Left kidney (tissue), 8 donors: ENCODE measurements at places on chromosomes 1 and 21. TPM values are rescaled to one million over a fixed set of nuclear protein-coding genes. Genes with fewer than 3 reads are reported as not detected.
A peak's percentile ranks its signal among the peaks of the same experiment; 100 is the strongest.

GRCh38 chr1:177103005-177103852, 61.3 kb downstream of the ASTN1 start:
- no peak for DNase-seq

GRCh38 chr1:213070406-213070805, 19.4 kb downstream of the RPS6KC1 start:
- peak; percentile 30 for DNase-seq

DNA sequence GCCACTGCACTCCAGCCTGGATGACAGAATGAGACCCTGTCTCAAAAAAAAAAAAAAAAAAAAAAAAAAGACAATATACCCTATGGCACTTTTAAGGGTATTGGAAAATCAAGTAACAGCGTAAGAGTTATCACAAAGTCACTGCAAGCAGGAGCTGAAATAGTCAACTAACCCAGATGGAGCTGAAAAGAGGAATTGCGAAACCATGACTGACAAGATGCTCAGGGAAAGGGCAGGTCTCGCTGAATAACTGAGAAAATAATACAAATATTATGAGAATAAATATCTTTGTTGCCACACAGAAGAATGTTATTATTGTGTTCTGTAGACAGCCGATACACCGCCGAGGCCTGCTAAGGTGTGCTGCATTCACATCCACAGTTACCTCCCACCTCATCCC, 17.8 kb downstream of the HLCS start:
- no peak for DNase-seq

GRCh38 chr1:224801844-224802490, 127.5 kb upstream of the DNAH14 start:
- DNase-seq, result no peak

DNA sequence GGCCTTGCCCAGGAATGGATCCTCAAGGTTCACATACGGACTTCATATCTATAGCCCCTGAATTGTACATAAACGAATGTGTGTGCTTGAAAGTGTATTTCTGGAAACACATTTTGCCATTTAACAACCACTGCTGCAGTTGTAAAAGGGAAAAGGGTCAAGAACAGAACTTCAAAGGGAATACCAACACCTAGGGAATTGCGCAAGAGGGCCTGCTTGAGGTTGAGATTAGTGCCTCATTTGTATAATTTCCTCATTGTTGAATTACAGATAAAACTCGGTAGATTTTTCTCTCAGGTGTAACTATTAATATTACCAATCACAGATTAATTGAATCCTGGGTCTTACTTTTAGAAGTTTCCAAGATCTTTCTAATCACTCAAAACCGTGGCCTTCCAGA, 6.1 kb downstream of the NCF2 start:
- DNase-seq, result no peak

- no peak for DNase-seq
These were observed 1.5 kb upstream of the LAX1 start for GRCh38 chr1:203763505-203763904.

- DNase-seq, result peak; percentile 86
These were observed at the start of gene TOR1AIP2 for GRCh38 chr1:179877586-179878265. TSS of gene TOR1AIP2 (minus strand) at chr1:179877803. CDS start at chr1:179852665, 25,138 bp downstream.

GRCh38 chr1:68954841-68955240, 458.0 kb upstream of the DEPDC1 start:
- DNase-seq, result no peak

DNA sequence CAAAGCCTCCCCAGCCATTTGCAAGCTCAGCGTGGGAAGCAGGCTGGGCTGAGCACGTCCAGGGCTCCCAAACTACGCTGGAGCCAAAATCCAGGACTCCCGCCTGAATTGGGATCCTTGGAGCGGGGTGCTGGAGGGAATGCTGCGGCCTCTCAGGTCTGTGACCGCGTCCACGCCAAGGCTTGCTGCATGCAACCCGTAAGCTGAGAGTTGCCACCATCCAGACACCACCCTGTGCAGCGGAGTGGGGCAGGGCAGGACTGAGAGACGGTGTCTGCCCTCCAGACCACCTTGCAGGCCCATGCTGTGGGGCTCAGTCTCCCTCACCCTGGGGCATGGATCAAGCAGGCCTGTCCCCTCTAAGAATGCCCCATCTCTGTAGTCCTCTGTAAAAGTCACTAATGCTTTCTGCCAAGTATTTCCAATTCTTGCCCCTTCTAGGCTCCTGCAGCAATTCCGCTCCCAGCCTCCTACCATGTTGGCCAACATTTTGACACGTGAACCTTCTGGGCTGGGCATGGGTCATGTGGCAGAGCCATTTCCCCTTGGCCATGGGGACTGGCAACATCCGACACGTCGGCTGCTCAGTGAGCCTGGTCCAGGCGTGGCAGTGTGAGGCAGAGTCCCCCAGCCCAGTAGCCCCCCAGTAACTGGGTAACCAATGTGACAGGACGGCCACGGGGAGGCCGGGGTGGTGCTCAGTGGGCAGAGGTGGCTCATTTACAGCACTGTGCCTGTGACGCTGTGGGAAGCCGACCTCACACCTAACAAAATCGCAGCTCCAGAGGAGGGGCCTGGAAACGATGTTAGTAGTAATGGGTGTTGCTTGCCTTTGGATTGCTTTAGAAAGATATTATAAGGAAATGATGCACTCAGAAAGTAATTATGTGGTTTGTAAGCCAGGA, 57.9 kb upstream of the PDE9A start:
- no peak for DNase-seq

DNA sequence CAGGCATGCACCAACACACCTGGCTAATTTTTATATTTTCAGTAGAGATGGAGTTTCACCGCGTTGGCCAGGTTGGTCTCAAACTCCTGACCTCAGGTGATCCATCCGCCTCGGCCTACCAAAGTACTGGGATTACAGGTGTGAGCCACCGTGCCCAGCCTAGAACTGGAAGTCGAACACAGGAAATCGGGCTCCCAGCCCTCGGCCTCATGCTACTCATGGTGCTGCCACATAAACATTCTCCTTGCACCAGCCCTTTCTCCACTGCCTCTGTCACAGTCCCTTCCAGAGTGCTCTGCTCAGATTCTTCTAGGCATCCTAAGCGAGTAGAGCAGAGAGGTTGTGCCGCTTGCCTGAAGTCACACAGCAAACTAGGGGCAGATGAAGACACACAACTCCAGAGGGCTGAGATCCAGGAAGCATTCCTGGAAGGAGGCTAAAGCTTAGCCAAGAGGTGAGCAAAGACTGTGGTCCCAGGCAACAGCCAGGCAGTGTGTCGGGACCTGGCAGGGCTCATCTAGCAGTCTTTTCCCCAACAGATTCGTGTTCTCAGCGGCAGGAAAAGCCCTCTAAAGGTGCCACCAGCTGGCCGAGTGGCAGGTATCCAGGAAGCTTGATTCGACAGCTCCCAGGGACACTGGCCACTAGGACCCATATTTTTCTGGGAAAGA, 29.6 kb upstream of the NPPB start:
- DNase-seq, result no peak

GRCh38 chr1:38527373-38527966, 332.1 kb downstream of the RRAGC start:
- no peak for DNase-seq

DNA sequence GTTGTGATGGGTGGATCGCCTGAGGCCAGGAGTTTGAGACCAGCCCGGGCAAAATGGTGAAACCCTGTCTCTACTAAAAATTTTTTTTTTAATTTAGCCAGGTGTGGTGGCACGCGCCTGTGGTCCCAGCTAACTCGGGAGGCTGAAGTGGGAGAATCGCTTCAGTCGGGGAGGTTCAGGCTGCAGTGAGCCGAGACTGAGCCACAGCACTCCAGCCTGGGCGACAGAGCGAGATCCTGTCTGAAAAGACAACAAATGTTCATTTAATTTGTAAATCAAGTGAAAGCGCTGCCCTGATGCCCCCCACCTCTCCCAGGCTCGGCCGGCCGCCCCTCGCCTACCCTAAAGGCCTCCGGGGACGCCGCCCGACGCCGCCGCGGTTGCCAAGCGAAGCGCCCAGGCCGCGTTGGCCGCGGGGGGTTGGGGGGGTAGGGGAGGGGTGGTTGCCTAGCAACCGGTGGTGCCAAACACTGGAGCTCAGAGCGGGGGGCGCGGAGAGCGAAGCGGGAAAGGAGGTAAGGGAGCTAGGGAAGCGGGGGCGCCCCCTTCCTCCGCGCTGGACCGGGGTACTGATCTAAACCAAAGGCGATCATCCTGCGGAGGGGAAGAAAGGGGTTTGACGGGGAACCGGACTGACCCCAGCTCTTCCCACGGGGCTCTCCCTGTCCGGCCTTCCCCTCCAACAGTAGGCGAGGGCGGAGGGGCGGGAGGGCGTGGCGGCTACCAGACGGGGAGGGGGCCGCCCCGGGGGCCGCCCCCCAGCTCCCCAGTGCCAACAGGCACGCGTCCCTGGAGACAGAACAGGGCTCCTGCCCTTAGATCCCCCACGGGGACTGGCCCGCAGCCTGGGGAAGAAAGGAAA, at the start of gene TEKT2:
Gene TEKT2 (plus strand): TSS at position 460 of the 862 bp plus-strand sequence. CDS start 828 bp downstream, outside the sequence.
- DNase-seq, result peak; percentile 86

DNA sequence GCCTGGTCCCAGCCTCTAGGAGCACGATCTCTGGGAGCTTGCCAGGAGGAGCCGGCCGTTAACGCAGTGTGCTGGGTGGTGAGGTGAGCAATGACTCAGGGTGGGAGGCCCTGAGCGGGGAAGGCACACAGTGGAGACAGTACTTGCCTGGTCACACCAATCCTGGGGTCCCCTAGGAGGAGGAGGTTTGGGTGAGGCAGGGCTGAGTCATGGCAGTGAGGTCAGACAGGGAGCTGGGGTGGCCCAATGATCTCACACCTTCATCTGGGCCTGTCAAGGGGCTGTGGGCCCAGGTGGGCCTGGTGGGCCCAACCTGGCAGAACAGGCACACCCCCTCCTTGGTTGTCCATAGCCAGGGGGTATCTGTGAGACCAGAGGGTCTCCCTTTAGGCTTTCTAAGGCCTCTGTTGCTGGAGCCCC, 8.6 kb upstream of the EDN2 start:
- DNase-seq, result no peak

DNA sequence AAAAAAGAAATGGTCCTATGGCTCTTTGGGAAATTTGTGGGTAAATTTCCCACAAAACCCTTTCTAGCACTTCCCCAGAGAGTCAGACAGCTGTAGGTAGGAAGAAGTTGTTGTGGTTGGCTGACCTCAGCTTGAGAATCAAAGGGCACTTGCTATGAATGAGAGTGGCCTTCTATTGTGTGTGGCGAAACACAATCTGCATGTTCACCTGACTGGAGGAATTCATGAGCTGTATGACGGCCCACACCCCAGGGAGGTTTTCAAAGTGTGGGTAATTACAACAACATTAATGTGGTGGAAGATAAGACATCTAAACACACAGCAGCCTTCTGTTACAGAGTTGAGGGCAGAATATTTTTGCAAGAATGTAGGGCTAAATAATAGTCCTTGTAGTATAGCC, 38.8 kb downstream of the NGF start:
- DNase-seq, result no peak

- no peak for DNase-seq
These were observed 108.6 kb downstream of the SIM2 start for GRCh38 chr21:36807422-36807928.

- DNase-seq, result peak; percentile 83
These were observed at the start of gene UBQLN4 for GRCh38 chr1:156053768-156054499. TSS of gene UBQLN4 (minus strand) at chr1:156053798. CDS start at chr1:156053701, 97 bp downstream.

DNA sequence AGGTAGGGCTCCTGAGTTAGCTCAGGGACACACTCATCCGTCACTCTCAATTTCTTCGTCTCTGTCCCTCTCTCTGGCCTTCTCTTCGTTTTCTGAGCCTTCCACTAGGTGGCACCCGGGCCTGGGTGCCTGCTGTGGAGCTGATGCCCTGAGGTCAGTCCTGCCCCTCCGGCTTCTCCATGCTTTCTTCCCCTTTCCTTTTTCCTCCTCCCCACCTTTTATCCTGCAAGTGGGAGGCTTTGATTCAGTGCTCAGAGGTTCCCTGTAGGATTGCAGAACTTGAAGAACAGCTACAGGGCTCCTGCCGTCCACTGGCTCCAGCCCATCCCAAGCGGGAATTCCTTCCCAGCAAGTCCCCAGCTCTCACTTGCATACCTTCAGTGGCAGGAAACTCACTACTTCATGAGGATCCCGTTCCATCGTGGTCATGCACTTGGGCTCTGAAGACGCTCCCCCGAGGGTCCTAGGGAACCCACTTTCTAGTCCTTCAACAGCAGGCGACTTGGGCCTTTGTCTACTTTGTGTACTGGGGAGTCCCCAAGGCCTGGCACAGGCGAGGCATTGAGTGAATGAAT, 45.6 kb downstream of the SRRM1 start:
- DNase-seq, result peak; percentile 72

GRCh38 chr1:15771836-15772515, 13.4 kb downstream of the FBLIM1 start:
- no peak for DNase-seq

DNA sequence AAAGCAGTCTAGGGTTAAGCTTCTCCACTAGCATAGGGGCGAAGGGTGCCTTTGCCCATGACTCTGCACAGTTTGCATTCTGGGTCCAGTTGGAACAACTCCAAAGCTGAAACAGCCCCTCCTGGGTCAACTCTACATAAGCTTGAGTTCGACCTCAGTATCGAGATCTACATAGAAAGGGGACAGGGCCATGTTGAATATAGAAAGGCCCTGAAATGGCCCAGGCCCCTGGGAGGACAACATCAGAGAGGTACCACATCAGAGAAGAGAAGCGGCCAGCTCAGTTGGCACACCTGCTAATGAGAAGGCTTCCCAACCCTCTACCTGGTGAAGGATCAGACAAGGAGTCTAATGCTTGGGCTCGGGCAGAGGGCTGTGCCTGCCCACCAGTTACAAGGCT, 1.6 kb downstream of the DENND2D start:
- no peak for DNase-seq

DNA sequence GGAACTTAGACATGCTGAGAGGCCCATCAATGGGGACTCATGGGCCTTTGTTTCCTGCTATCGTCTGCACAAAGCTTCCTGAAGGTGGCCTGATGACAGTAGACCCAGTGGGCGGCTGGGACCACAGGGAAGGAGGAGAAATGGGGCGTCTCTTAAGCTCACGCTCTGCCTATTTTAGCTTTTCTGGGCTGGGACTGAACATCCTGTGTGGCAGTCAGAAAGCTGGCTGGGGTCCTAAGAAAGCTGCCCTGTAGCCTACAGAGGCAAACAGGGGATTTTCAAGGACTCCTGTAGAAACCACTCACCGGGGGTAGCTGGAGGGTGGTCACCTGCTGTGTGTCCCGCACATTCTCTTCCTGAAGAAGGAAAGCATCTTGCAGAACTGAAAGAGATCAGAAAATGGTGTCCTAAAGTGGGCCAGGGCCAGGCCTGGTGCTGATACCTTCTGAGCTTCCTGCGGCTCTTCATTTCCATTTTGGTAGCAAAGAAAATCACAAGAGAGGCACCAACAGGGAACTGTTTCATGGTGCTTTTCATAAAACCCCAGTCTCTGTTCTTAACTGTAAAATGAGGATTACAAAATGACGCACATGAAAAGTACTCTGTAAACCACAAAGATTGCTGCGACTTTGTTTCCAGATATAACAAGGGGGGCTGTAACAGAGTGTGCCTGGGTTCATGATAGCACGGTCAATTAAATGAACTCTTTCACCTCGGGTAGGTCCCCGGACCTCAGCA, 8.6 kb downstream of the ZNF496 start:
- no peak for DNase-seq

RHOU gene
- polyA plus RNA-seq, result 14.3 TPM

RNF186 gene
- polyA plus RNA-seq, result 0.25 TPM

CELA3A gene
- polyA plus RNA-seq, result not detected

AJAP1 gene
- polyA plus RNA-seq, result 0.68 TPM

KDM1A gene
- 146 TPM for polyA plus RNA-seq

CENPF gene
- polyA plus RNA-seq, result 153 TPM

ACTN2 gene
- polyA plus RNA-seq, result 0.37 TPM

FCRL2 gene
- polyA plus RNA-seq, result 0.17 TPM

SFN gene
- 0.55 TPM for polyA plus RNA-seq

RGS1 gene
- polyA plus RNA-seq, result 1.4 TPM

MPL gene
- polyA plus RNA-seq, result 0.83 TPM

C8B gene
- polyA plus RNA-seq, result not detected

UTS2 gene
- polyA plus RNA-seq, result not detected

DCST1 gene
- polyA plus RNA-seq, result 0.58 TPM

GPX7 gene
- polyA plus RNA-seq, result 69.1 TPM

GUCA2B gene
- not detected for polyA plus RNA-seq
